ENCODE measurements at places on chromosomes 1 and 21.
A peak's percentile ranks its signal among the peaks of the same experiment; 100 is the strongest.

DNA sequence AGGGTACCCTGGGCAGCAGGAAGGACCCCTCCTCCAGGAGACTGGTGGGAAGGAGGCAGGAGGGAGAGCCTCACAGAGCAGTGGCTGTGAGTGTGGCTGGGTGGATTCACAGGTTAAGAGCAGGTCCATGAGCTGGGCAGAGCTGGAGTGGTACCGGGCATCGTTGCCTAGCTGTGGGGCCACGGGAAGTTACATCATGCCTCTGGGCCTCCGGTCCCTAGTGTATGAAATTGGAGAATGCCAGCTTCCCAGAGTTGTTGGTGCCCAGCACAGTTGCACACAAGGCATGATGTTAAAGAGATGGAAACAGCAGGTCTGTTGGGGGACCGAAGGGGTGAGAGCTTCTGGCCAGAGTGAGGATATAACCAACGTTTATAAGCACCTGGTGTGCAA lies 18.5 kb downstream of the FOXO6 start:
- DNase-seq = no peak

GRCh38 chr1:70319750-70320149 lies 34.8 kb downstream of the ANKRD13C start:
- DNase-seq = peak; percentile 60

DNA sequence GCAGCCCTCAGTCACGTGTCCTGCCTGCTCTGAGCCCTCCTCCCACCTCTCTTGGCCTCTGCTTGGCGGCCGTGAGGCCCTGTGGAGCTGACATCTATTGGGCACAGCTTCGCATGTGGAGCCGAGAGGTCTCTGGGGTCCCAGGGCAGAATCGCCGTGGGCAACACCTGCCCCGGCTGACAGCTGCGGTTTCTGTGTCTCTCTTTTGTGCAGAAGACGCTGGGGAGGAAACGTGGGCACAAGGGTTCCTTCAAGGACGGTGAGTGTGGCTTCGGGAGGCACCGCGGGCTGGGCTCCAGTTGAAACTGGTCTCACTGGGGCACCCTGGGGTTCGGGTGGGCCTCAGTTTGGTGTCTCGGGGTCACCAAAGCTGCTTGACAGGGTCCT lies 11.5 kb downstream of the ARHGEF16 start:
- no peak for DNase-seq

- no peak for DNase-seq
Measured at GRCh38 chr1:53270107-53270506, 31.8 kb upstream of the MAGOH start.

- no peak for DNase-seq
Measured at GRCh38 chr21:41809891-41810596, 43.2 kb upstream of the RIPK4 start.

GRCh38 chr1:79790950-79791349 lies 784.4 kb upstream of the ADGRL4 start:
- DNase-seq = no peak

GRCh38 chr1:206001476-206001888 lies 1.7 kb downstream of the RAB7B start:
- DNase-seq = peak; percentile 97

- DNase-seq = peak; percentile 76
Measured at GRCh38 chr1:63124666-63125191, 197.6 kb upstream of the FOXD3 start.

- no peak for DNase-seq
Measured at GRCh38 chr1:229885568-229886495, 181.2 kb upstream of the GALNT2 start.

GRCh38 chr1:202801175-202801574 lies 7.0 kb downstream of the KDM5B start:
- DNase-seq = no peak

- no peak for DNase-seq
Measured at GRCh38 chr1:239233626-239234025, 152.7 kb upstream of the CHRM3 start.

DNA sequence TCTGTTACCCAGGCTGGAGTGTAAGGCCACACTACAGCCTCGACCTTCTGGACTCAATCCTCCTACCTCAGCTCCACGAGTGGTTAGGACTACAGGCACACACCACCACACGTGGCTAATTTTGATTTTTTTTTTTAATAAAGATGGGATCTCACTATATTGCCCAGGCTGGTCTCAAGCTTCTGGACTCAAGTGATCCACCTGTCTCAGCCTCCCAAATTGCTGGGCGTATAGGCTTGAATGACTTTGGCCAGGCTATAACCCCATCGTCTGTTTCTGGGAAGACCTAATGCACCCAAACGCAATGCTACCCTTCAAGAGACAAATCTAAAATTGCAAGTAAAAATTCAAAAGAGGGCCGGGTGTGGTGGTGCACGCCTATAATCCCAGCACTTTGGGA lies 52.1 kb downstream of the DAP3 start:
- no peak for DNase-seq

DNA sequence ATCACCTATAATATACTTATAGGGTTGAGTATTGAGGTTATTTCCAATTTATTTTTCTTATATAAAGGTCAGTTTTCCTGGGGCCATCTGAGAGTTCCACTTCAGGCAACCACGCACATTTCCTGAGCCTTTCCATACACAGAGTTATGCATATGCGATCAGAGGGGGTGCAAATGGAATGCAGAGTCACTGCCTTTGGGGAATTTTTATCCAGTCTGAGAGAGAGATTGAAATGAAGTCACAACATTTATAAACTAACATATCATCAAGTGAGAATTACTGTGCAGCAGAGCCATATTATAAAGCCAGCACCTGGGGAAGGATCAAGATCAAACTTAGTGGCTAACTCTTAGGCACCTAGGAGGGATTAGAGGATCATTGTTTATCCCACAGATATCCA lies 299.9 kb upstream of the PLXNA2 start:
- no peak for DNase-seq

GRCh38 chr21:16305686-16306085 lies 575.9 kb downstream of the USP25 start:
- peak; percentile 17 for DNase-seq

DNA sequence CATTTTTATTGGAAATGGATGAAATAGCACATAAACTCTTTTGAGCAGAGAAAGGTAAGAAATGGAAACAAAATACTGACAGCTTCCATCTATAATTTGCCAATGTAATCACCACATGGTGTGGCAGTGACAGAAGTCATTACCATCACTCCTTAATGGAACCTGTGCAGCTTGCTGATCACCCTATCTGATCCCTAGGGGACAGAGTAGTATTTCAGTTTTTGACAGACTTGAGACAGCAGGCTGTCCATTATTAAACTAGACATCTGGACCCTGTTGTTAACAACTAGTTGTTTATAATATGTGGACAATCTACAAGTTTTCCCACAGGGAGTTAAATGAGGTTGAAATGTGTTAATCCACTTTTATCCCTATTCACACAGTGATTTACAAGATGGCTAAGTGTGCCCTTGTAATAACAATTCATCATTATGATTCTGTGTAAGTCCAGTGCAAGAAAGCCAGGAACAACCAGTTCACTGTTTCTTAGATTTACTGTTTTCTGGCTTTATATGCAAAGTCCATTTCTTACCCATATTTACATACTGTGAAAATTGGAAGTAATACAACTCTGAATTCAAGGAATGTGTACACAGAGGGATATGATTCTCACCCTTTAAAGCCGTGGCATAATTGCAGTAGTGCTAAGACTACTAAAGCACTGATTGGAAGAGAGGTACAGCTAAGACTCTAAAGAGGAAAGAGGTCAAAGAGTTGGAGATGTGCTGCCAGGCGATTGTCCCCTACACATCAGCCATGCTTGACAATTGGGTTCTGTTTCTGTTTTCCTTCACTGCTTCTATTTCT lies 9.1 kb downstream of the KCNT2 start:
- DNase-seq = no peak

Data from AG08395 (cell line).